Endothelial cell of coronary artery (primary cell): ENCODE measurements at places on chromosomes 4 and X. TPM values are rescaled to one million over a fixed set of nuclear protein-coding genes. Genes with fewer than 3 reads are reported as not detected.

The FGA gene
- not detected in 2 replicates for total RNA-seq

The GAR1 gene
- total RNA-seq: 4.4 and 6.2 TPM in 2 replicates

The FGFBP2 gene
- total RNA-seq: not detected in 2 replicates

The KLKB1 gene
- not detected in 2 replicates for total RNA-seq

The HMX1 gene
- total RNA-seq: not detected in 2 replicates

The SHROOM2 gene
- 5.4 and 5.7 TPM in 2 replicates for total RNA-seq

The GPM6B gene
- total RNA-seq: 0.18 and 2.4 TPM in 2 replicates

The MMRN1 gene
- total RNA-seq: 316 and 417 TPM in 2 replicates

The BEND2 gene
- total RNA-seq: not detected in 2 replicates

The STBD1 gene
- 2.7 and 6.1 TPM in 2 replicates for total RNA-seq

The WWC2 gene
- 20.9 and 39.5 TPM in 2 replicates for total RNA-seq
